Stimulated activated CD4-positive, alpha-beta T cell treated with anti-CD3 and anti-CD28 coated beads, Interleukin-2, amount 100 ng/mL, for 4 hours (primary cell): ENCODE measurements at places on chromosomes 7 and 10.

DNA sequence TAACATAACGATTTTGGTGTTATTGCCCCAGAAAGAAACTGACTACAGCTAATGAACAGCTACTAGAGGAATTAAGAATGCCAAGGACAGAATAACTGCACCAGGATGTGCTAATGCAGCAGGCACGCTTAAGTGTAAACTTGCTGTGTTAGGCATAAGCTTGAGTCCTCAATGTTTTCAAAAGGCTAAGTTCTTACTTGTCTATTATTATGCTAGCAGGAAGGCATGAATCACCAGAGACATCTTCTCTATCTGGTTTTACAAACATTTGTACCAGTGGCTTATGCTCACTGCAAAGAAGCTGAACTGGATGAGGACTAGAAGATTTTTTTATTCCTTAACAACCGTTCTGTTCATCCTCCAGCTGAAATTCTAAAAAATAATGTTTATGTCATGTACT, 1035.3 kb downstream of the NRG3 start:
- no peak for DNase-seq

DNA sequence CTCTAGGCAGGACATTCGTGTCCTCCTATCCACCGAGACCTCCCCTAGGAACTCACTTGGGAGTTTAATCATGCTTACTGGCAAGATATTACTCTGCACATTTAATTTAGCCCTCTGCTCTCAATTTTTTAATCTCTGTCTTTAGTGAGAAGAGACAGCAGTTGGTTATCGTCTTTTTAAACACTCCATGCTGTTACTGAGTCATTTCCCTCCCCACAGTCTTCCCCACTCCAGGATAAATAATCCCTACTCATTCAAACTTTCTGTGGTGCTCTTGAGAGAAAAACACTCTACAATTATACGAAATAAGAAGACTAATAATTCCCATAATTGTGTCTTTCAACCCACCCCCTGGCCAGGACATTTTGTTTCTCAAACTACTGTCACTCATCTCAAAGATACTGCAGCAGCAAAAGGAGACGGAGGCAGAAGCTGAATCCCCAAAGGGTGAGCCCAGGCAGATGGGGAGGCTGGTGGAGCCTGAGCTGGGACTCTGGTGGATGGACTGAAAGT, 84.2 kb downstream of the ANK3 start:
- DNase-seq = no peak

- DNase-seq = no peak
Observed at GRCh38 chr10:75512203-75512933, 80.9 kb downstream of the LRMDA start.

DNA sequence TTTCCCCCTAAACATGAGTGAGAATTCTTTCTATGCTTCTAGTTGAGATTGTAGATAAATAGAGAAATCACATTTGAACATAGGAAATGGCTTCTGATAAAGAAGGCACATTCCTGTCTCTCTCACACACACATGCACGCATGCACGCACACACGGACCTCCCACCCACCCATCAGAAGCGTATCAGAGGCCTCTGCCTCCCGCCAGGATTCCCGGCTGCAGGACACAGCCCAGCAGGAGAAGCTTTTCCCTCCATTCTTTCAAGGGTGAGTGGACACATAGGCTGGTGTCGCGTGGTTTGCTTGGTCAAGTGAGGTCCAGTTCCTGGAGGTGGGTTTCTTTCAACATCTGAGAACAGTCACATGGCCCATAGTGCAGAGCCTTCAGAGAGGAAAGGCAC, 34.2 kb downstream of the KLF6 start:
- DNase-seq = no peak

- no peak for DNase-seq
Observed at GRCh38 chr10:48610585-48611093, 5.8 kb upstream of the ARHGAP22 start.

GRCh38 chr7:55517191-55517633, 55.1 kb downstream of the VOPP1 start:
- DNase-seq = no peak

- no peak for DNase-seq
Observed at GRCh38 chr10:129046065-129046681, 420.9 kb upstream of the MGMT start.
